ENCODE measurements at places on chromosomes 7 and 10.

DNA sequence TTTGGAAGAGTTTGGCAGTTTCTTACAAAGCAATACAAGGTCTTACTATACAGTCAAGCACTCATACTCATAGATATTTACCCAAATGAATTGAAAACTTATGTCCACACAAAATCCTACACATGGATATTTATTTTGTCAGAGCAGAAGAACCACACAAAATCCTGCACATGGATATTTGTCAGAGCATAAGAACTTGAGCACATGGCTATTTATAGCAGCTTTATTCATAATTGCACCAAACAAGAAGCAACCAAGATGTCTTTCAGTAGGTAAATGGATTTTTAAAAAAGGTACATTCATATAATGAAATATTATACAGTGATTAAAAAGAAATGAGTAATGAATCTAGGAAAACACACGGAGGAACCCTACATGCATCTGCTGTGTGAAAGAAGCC, 115.4 kb downstream of the BTAF1 start:
- DNase-seq: no peak

GRCh38 chr7:78448911-78449310, 650.3 kb downstream of the PHTF2 start:
- DNase-seq: no peak

- no peak for DNase-seq
Observed at GRCh38 chr10:13567030-13567429, 19.7 kb upstream of the PRPF18 start.

- no peak for DNase-seq
Observed at GRCh38 chr10:77587416-77587790, 50.2 kb downstream of the KCNMA1 start.

- DNase-seq: no peak
Observed at GRCh38 chr7:88201305-88201704, 18.5 kb downstream of the SRI start.

- DNase-seq: no peak
Observed at GRCh38 chr7:104584620-104585019, 256.2 kb downstream of the LHFPL3 start.

- no peak for DNase-seq
Observed at GRCh38 chr7:27185854-27186667, 1.0 kb upstream of the HOXA11 start.

GRCh38 chr10:46520941-46521340, 35.5 kb downstream of the GPRIN2 start:
- peak; percentile 62 for DNase-seq

DNA sequence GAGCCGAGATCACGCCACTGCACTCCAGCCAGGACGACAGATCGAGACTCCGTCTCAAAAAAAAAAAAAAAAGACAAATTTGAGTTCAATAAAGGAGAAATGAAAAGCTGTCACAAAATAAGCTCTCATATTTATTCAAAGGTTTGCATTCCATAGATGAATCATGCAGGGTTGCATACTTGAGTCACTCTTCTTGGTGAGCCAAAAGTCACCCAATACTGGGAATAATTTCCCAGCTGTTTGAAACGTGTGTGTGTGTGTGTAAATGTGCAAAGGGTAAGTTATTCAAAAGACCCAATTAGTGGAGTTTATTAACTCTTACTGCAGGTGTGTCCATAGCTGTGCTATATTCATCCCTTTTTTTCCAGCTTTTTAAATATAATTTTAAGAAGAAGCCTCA, 297.7 kb downstream of the CCDC3 start:
- DNase-seq: no peak

GRCh38 chr7:106982415-106982814, 62.1 kb upstream of the PRKAR2B start:
- DNase-seq: no peak

DNA sequence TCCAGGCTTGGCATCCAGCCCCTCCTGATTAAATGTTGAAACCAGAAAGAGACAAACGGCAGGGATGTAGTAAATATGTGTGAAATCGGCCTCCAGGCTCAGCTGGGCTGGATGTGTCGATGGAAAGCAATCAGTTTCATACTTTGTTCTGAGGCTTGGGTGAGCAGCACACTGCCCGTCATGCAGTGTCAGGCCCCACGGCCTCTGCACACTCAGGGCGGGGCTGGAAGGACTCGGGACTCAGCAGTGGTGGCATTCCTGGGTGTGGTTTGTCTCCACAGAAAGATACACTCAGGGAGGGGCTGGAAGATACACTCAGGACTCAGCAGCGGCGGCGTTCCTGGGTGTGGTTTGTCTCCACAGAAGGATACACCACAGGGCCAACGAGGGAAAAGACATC, 22.0 kb downstream of the ADGRA1 start:
- no peak for DNase-seq

DNA sequence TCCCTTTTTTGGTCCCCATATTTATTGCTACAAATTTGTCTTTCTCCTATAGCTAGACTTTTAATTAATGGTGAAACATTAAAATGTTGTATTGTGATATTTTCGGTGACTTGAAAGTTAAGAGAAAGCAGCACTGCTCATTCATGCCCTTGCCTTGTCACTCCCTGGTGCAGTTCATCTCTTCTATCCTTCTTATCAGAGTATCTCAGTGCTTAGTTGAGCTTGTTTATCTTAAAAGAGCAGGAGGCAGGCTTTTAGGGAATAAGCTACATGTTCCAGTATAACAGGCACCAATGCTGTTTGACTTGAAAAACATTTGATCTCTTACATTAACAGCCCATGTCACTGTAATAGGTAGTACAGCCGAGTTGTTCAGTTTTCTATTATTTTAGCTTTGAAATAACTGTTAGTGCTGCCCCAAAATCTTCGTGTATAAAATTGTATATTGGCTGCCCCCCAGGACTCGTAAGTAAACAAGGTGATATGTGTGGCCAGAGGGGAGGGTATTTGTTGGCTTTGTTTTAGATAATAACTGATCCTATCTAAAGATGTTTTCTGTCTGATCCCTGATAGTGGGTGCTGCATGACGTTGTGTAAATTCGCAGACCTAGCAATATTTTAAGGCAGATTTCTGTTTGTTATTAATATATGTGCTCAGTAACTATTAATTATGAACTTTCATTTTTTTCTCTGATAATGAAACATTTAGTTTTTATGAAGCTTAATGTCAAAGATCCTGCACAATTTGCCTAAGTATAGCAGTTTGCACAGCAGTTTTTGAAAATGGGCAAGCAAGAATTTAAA, 96.5 kb downstream of the BTRC start:
- no peak for DNase-seq

- no peak for DNase-seq
Observed at GRCh38 chr10:103882285-103883007, 27.1 kb upstream of the SH3PXD2A start.

- no peak for DNase-seq
Observed at GRCh38 chr10:58785354-58785753, 272.7 kb downstream of the BICC1 start.

DNA sequence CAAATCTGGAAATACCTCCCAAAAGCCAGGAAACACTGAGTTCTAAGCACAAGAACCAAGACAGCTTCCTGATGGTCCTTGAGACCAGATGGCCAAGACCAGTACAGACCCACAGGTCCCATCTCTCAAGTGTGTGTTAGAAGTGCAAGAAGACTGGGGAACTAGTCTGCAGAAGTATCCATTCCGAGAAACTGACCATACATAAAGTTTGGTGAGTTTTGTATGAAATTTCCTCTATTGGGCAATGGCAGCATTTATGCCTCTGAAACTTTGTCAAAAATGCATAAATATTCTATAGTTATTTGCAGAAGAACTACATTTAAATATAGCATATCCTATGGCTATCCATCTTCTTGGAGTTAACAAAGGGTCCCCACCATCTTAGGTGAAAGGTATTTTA, 137.5 kb downstream of the LRRN3 start:
- no peak for DNase-seq

DNA sequence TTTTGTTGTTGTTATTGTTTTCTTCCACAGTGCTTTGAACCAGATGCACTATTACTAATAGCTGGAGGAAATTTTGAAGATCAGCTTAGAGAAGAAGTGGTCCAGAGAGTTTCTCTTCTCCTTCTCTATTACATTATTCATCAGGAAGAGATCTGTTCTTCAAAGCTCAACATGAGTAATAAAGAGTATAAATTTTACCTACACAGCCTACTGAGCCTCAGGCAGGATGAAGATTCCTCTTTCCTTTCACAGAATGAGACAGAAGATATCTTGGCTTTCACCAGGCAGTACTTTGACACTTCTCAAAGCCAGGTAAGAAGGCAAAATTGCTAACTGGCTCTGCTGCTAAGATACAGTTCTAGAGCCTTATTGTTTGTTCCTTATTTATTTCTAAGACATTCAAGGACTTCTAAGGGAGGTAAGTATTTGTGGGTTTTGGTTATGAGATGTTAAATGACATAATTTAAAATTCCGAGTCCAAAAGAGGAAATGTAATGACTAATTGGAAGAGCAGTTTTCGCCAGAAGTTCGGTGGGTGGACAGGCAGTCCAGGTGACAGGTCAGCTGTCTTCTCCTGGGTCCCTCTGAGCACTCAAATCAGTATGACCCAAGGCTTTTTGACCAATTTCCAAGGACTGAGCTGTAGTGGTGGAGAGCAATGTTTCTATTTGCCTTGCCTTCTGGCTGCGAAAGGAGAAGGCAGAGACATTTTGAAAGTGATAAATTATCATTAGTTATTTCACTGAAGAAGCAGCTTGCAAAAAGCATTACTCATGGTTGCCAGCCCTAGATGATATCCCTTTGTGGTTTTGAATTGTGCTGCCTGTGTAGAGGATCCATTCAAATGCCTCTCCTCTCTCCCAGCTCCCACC, 10.1 kb downstream of the SLC39A12 start:
- DNase-seq: no peak

DNA sequence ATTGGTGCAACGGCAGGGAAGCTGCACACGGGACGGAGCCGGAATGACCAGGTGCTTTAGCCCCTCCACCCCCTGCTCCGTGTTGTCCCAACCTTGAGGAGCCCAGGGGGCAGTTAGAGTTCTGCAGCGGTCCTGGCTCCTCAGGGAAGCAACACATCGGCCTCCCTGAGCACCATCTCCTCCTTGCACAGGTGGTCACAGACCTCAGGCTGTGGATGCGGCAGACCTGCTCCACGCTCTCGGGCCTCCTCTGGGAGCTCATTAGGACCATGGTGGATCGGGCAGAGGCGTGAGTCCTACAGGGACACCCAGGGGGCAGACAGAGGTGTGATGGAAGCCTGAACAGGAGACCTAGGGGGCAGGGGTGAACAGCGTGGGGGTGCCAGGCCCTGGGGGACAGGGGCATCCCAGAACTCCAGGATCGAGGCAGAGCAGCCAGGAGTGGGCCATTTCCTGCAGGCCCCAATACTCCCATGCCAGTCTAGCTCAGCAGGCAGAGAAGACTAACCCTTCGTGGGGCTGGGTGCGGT, 7.3 kb downstream of the ASL start:
- DNase-seq: no peak

GRCh38 chr7:127793582-127793981, 141.6 kb downstream of the SND1 start:
- no peak for DNase-seq

DNA sequence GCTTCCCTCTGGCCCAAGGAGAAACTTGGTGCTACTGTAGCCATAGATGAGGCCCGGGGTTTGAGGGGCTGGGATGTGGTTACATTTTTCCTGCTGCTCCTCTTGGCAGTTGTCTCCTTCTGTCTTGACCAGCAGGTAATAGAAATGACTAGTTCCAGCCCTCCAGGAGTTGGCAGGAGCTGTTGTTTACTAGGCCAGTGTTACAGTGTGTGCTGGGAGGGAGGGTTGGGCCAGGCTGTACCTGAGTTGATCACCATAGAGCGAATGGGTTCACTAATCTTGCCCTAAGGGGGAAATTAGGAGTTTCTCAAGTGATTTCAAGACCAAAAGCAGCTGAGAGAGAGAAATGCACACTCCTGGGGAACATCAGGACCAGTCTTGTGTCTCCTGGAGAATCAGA, 34.9 kb downstream of the PAX2 start:
- no peak for DNase-seq

DNA sequence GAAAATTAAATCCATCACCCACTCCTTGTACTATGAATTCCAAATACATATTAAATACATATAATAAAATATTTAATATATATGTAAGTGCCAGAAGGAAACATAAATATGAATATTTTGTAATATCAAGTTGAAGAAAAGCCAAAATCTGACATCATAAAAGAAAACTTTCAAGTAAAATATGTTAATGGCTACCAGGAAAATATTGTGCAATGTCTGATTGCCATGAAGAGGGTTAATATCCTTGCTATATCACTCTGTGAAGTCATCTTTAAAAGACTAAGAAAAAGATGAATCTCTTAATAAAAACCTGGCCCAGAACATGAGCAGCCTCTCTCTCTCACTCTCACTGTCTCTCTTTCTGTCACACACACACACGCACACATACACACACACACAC, 130.2 kb downstream of the EGFR start:
- DNase-seq: no peak

GRCh38 chr7:43904533-43905208, 1.7 kb downstream of the URGCP start:
- DNase-seq: no peak

- DNase-seq: no peak
Observed at GRCh38 chr7:3616306-3616705, 315.3 kb downstream of the SDK1 start.

- DNase-seq: no peak
Observed at GRCh38 chr10:42987121-42987541, 89.7 kb upstream of the RET start.

- DNase-seq: no peak
Observed at GRCh38 chr10:101686133-101686925, 8.6 kb downstream of the FBXW4 start.

DNA sequence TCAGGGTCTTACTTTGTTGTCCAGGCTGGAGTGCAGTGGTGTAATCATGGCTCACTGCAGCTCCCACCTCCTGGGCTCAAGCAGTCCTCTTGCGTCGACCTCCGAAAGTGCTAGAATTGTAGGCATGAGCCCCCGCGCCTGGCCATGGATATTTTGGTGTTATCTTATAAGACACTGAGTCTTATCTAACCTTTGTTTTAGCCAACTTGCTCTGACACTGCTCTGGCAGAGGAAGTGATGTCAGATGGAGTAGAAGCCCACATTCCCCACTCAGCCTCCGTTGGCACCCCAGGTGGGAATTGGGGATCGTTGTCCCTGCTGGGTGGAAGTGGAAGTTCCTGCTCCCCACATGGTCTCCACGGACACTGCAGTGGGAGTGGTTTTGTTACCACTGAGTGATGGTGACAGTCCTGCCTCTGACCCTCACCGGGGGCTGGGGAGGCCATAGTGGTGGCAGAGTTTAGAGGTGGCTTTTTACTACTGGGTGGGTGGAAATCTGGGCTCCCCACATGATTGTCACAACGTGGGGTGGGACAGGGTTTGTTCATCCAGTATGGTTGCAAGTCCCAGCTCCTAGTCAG, 98.9 kb downstream of the ANKRD61 start:
- DNase-seq: no peak

- DNase-seq: no peak
Observed at GRCh38 chr10:65394502-65395297, 1531.1 kb upstream of the LRRTM3 start.

GRCh38 chr10:74164716-74165529, 13.9 kb downstream of the ADK start:
- DNase-seq: no peak
